ENCODE measurements at places on chromosomes 13 and 19. TPM values are rescaled to one million over a fixed set of nuclear protein-coding genes. Genes with fewer than 3 reads are reported as not detected.

DNA sequence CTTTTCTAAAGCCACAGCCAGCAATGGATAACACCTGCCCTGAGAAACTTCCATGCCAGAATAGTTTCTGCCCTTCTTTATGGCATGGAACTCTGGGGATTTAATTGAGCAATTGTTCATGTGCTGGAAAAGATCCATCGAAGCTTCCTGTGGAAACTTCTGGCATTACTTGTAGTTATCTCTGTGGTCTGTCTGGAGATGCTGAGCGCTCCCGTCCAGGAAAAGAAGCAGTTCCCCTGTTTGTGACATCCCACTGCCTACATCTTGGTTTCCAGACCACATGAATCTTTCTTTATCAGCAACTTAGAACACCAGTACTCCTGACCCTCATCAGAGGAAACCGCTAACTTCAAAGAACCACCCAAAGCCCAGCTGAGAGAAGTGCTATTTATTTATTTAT is 24.6 kb downstream of the FLT1 start:
- DNase-seq: no peak

GRCh38 chr13:102312841-102313240 is 89.0 kb downstream of the FGF14 start:
- DNase-seq: no peak

- no peak for DNase-seq
Observed at GRCh38 chr13:30928978-30929377, 3.5 kb upstream of the TEX26 start.

DNA sequence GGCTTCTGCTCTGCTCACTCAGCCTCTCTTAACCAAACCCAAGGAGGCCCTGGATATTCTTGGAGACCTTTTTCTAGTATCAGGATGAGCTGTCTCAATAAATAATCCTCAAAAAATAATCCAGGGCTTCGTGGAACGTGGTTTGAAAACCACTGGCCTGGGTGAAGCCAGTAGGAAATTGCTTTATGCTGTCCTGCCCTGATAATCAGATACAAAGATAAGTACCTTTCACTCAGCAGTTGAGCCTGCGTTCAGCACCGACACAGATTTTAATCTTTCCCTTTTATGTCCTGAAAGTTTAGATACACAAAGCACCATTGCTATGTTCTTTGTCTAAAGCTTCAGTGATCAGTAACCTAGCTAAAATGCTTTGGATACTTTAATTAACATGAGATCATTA is 460.0 kb downstream of the RFC3 start:
- DNase-seq: no peak

DNA sequence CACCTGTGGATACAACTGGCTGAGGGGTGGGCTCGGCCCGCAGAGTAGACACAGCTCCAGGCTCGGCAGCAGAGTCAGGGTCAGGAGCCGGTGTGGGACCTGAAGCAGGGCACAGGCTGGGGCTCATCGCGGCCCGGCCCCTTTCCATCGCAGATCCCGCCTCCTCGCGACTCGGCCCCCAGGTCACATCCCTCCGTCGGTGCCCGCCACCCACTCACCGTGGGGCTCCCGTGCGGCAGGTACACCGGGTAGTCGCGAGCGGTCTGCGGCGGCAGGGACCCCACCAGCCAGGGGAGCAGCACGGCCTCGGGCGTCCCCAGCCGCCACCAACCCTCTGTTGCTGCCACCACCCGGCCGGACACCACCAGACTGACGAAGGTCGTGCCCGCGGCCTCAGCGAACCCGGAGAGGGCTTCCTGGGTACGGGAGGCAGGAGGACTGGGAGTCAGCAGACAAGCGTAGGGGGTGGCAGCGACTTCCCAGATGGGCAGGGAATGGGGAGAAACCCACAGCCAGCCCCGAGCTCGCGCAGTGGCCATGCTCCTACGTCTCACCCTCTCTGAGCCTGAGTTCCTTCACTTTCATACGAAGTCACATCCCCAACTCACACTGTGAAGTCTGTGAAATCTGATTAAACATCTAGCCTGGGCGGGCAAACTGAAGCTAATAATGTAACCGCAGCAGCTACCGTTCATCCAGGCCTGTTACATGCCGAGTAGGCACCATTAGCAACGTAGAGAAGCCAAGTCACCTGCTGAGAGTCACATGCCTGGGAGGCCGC is 3.7 kb downstream of the FUZ start:
- DNase-seq: no peak

Gene PPP1R13L
- total RNA-seq: 3.0 TPM

Gene CBY2
- not detected for total RNA-seq

Gene ZBTB32
- not detected for total RNA-seq
